ENCODE measurements at places on chromosomes 3 and 15. TPM values are rescaled to one million over a fixed set of nuclear protein-coding genes. Genes with fewer than 3 reads are reported as not detected.

- no peak overlapping the region for H3K27ac ChIP-seq
- no peaks in the 10 kb centered on the region for H3K36me3 ChIP-seq
- H3K4me1 ChIP-seq: no peaks in the 10 kb centered on the region
- H3K27me3 ChIP-seq: no peaks in the 10 kb centered on the region
- H3K4me3 ChIP-seq: no peak overlapping the region
These were observed 18.5 kb downstream of the RAB6B start for GRCh38 chr3:133877221-133877620.

DNA sequence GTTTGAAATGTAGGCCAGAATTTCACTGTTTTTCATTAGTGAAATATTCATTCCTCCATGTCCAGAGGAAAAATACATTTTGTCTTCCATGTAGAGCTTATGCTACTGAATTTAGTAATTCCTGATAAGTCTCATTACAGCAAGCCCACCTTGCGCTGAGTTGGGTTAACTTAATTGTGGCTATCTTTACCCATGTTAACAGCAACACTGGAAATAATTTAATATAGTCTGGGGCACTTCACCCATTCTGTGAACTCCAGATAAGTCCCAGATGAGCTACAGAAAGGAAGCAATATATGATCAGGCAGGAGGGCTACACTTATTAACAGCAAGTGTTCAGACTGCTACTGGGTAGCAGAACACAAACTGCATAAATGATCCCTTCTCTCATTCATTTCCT, 270.1 kb upstream of the CNTN4 start:
- no peak overlapping the region for H3K27ac ChIP-seq
- no peaks in the 10 kb centered on the region for H3K4me1 ChIP-seq
- H3K4me3 ChIP-seq: no peak overlapping the region

UCN2 gene
- total RNA-seq: not detected

PLSCR5 gene
- not detected for total RNA-seq

DNA sequence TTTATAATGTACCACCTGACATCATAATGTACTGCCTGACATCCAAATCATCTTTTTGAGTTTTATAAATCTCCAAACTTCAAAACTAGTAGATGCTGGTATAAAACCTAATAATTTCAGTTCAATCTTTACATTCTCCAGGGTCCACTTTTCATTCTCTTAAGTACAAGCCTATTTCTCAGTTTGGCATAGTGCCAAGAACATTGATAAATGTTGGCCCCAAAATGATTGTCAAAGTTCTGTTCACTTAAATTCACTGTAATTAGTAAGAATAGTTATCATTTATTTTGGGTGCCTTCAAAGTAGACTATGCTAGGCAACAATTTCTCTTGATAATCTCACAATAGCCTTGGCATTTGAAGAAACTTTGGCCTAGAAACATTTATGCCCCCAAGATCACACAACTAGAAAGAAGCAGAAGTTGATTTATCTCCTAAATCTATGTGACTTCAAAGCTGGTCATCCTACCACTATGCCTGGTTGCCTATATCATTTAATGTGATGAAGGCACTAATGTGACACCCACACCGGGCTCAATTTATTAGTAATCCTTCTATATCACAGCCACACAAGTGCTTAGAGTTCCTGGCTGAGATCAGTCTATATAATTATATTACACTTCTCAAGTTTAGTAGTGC, 101.7 kb downstream of the ZNF609 start:
- no peaks in the 10 kb centered on the region for H3K27me3 ChIP-seq
- no peak for DNase-seq
- H3K36me3 ChIP-seq: no peaks in the 10 kb centered on the region
